Activated T-helper 9 cell treated with anti-CD3 and anti-CD28 coated beads, Interleukin-2, amount 50 U/mL, for 16 hours (primary cell): ENCODE measurements at places on chromosomes 2 and 18.

DNA sequence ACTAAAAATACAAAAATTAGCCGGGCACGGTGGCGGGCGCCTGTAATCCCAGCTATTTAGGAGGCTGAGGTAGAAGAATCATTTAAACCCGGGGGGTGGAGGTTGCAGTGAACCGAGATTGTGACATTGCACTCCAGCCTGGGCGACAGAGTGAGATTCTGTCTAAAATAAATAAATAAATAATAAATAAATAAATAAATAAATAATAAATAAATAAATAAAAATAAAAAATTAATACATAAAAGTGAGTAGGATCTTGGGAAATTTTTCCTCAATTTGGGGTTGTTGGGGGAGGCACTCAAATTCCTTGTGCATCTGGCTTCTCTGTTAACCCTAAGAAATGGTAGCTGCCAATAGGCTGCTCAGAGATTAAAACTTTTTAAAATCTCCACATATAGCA lies 20.3 kb upstream of the FOXI3 start:
- no peak for DNase-seq

- no peak for DNase-seq
Measured at GRCh38 chr2:238499731-238500580, 73.2 kb downstream of the ASB1 start.

GRCh38 chr2:197197895-197198311 lies 112.7 kb downstream of the ANKRD44 start:
- DNase-seq = no peak

DNA sequence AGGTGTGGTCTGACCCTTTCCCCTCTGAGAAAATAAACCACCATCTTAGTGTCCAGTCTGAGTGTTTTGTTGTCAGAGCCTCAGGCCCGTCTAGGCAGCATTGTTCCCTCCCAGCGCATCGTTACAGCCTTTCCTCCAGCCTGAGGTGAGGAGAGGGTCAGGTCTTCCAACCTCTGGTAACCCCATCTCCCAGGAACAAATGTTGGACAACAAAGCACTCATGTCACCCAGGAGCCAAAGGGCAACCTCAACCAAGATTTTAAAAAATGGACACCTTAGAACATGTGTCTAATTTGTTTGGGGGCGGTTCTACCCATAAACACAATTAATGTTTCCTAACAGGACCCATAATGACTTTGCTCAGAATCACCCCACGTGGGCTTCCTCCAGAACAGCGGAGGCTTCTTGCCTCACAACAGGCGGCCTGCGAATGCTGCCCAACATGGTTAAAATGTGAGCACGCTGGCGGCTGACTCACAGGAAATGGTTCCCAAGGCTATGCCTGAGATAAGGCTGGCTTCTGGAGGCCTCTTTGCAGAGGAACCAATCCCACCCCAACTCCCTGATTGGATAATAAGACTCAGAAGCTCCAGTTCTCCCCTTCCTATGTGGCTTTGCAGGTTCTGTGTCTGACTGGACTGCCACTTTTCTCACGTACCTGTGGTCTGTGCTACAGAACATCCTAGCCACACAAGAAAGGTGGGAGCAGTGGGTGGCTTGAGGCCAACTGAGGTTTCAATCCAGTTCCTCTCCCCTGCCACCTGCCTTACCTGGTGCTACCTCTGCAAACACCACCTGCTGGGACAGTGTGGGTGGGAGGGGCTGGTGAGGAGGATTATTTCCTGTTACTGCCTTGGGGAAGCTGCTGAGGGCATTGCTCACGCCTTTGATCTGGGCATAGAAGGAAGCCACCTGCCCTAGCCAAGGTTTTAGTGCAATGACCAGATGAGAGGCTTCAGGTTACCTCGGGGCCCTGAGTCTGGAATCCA lies 108.8 kb downstream of the B3GNT2 start:
- no peak for DNase-seq

- DNase-seq = no peak
Measured at GRCh38 chr2:10475221-10475722, 27.1 kb upstream of the ODC1 start.

GRCh38 chr18:40110455-40110854 lies 1844.6 kb upstream of the PIK3C3 start:
- no peak for DNase-seq

GRCh38 chr2:11013196-11013595 lies 101.5 kb downstream of the KCNF1 start:
- no peak for DNase-seq

GRCh38 chr2:160246356-160246755 lies 46.3 kb upstream of the ITGB6 start:
- DNase-seq = no peak

GRCh38 chr2:138298120-138298814 lies 203.3 kb upstream of the SPOPL start:
- DNase-seq = no peak

GRCh38 chr2:85854166-85854509 lies 34.7 kb downstream of the ST3GAL5 start:
- no peak for DNase-seq

DNA sequence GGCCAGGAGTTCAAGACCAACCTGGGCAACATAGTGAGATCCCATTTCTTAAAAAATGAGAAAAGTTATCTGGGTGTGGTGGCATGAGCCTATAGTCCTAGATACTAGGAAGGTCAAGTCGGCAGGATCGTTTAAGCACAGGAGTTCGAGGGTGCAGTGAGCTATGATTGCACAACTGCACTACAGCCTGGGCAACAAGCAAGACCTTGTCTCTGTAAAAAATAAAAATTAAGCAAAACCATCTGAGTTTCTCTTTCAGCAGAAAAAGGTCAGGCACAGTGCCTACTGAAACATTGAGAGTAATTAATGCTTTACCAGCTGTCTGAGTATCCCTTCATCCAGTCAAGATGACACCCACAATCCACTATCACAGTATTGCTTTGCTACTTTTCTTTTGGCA lies 258.3 kb downstream of the MBD5 start:
- no peak for DNase-seq

- no peak for DNase-seq
Measured at GRCh38 chr2:83725735-83726134, 733.3 kb downstream of the SUCLG1 start.

DNA sequence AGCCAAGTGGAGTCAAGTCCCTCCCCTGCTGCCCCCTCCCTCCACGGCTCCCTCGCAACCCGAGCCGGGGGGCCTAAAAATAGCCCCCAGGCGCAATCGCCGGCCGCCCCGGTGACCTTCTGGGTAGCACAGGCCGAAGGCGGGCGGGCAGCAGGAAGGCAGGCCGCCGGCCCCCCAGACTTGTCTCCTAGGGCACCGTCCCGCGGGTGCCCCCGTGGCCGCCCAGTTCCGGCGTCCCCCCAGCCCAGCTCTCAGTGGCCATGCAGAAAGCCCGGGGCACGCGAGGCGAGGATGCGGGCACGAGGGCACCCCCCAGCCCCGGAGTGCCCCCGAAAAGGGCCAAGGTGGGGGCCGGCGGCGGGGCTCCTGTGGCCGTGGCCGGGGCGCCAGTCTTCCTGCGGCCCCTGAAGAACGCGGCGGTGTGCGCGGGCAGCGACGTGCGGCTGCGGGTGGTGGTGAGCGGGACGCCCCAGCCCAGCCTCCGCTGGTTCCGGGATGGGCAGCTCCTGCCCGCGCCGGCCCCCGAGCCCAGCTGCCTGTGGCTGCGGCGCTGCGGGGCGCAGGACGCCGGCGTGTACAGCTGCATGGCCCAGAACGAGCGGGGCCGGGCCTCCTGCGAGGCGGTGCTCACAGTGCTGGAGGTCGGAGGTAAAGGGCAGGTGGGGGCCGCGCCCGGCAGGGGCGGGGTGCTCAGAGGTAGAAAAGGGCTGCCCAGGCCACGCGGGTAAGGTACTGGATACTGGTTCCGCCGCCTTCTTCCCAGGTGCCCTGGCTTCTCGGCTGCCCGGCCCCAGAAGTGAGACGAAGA lies at the start of gene SPEG:
Gene SPEG (plus strand): TSS at position 126 of the 808 bp plus-strand sequence. CDS start 135 bp downstream, at position 261.
- no peak for DNase-seq

DNA sequence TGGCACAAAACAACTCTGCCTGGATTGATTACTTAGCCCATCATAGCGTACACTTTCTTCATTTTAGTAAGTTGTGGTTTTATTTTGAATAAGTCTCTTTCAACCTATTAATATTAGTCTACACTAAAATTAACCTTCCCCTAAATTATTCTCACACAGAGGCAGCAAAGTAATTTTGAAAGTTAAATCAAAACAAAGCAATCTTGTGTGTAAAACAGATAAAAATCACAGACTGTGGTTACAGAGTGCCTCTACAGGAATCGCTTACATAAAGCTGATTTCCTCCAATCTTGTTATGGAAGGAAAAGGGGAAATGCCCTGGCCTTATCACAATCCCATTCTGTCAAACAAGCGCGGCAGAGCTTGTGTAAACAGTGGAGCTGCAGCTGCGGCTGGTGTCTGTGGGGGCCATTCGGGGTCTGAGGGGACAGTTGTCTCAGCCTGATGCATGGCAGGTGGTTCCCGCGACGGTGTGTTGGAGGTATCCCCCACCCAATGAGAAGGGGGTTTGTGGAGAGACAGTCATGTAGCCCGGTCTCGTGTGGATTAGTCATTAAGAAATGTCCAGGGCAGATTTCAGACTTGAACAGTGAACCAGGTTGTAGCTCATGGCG lies 42.1 kb downstream of the BCL2L11 start:
- DNase-seq = no peak

DNA sequence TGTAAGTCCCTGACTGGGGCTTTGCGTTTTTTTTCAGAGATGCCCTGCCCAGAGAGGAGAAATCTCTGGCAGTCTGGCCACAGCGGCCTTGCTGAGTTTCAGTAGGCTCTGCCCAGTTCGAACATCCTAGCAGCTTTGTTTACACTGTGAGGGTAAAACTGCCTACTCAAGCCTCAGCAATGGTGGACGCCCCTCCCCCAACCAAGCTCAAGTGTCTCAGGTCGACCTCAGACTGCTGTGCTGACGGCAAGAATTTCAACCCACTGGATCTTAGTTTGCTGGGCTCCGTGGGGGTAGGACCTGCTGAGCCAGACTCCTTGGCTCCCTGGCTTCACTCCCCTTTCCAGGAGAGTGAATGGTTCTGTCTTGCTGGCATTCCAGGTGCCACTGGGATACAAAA lies 31.7 kb downstream of the L3MBTL4 start:
- DNase-seq = no peak

DNA sequence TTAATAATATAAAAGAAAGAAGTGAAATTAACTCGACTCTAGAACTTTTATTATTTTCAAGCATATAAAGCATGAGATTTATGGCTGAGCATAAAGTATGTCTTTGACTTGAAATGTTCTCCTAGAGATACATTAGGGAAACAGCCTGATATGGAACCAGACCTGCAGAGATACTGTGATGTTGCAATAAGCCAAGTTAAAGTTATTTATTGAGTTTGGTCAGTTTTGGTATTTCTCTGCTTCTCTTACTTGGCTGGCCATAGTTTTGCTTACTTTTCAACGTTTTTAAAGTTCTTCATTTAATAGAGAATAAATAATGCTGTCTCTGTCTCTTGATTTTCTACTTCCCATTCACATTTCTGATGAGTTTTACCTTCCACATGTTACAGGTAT lies 76.0 kb downstream of the GFPT1 start:
- DNase-seq = no peak

GRCh38 chr2:100643906-100644501 lies 81.2 kb downstream of the PDCL3 start:
- DNase-seq = no peak

DNA sequence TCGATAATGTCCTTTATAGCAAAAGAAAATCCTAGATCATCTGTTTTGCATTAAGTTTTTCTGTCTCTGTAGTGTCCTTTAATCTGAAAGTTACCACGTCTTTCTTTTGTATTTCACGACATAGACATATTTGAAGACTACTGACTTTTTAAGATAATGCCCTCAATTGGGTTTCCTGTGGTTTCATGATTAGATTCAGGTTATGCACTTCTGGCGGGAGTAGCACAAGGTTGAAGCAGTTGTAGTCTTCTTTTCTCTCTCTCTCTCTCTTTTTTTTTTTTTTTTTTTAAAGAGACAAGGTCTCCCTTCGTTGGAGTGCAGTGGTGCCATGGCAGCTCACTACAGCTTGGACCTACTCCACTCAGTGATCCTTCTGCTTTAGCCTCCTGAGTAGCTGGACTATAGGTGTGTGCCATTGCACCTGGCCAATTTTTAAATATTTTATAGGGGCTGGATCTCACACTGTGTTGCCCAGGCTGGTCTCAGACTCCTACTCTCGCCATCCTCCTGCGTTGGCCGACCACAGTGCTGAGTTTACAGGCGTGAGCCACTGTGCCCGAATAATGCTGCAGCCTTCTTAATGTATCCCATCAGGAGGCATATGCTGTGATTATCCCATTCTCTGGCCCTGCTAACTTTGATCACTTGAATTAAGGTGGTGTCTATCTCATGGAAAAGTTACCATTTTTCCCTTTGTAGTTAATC lies 3.9 kb downstream of the INPP4A start:
- no peak for DNase-seq

DNA sequence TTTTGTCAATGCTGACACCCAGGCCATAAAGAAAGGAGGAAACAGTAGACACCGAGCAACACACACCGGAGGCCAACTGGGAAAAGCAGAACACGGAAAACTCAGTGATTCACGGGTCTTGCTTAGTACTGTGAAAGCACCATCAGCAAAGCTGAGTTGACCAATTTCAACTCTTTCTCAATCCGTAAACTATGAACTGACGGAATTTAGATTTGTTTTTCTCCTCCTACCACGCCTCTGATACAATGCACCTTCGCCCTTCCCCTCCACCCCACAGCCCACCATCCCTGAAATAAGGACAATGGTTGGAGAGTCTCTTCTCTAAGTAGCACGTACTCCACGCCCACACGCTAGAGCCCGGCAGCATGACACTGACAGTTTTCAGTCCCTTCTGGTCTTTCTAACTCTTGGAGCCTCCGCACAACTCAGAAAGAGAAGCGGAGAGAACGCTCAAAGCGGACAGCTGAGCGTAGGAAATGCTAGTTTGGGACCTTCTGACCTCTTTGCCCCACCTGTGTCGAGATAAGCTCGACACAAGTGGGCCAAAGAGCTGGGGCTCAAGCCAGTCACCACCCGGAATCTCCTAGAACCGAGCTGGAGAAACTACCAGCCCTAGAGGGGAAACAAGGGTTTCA lies 669 bp downstream of the LNPK start:
- DNase-seq = peak; percentile 15

DNA sequence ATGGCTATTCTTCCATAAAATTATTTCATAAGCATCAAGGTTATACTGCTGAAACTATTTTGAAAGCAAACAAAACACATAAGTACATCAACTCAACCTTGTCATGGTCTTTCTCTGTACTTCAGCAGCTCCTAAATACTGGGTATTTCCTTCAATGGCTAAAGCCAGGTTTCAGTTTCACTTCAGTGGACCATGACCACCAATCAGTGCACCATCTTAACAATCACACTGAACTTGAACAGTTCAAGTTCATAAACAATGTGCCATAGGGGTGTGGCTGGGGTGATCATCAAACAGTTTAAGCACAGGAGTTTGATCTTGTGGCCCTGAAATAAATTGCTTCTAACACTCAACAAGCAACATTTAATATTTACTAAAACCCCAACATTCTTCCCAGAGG lies 124.1 kb upstream of the FIGN start:
- DNase-seq = no peak

GRCh38 chr2:27086724-27087593 lies at the start of gene KHK:
Gene KHK (plus strand): TSS chr2:27086772. CDS start chr2:27087260, 488 bp downstream.
- no peak for DNase-seq

DNA sequence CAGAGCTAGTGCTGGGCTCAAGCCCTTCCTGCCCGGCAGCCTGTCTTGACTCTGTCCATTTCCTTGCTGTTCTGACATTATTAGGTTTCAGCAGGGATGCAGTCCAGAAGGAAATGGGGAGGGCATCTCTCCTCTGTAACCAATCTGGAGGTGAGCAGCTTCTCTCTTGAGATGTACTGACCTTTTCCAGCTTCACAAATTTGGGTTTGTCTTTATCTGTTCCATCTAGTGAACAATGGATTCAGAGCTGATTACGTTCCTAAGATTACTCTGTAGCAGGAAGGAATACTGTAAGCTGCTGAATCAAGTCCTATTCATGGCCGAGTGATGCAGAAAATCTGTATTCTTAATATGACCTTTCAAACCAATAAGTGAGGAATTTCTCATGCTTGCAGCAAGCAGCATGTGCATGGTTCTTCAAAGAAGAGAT lies 11.0 kb downstream of the PLA2R1 start:
- DNase-seq = no peak
